T-cell (primary cell): ENCODE measurements at places on chromosomes 6 and 20.

DNA sequence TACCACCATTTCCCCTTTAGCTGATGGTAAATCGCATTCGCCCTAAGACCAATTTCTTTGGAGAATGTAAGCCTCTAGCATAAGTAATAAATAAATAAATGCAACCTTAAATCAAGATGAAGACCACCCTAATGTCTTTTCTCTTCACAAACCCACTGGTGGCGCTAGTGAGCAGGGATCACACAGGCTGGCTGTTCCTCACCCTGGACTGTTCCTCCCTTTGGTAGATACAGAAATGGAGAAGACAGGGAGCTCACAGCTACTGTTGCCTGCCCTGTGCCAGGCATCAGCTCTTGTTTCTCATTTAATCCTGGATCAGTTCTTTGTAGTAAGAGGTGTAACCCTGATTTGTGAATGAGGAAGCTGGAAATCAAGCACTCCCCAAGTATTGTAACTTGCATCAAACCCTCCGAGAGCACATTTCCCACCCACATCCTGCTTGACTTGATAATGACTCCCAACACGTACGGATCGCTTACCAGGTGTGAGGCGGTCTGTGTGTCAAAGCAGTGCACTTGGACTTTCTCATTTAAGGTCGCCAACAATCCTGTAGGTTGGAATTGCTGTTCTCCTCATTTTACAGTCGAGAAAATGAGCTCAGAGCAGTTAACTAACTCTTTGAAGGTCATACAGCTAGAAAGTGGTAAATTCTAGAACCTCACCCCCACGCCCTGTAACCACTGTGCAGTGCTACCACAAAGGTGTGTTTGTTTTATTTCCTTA lies 236.1 kb downstream of the TSHZ2 start:
- DNase-seq: peak; percentile 27

DNA sequence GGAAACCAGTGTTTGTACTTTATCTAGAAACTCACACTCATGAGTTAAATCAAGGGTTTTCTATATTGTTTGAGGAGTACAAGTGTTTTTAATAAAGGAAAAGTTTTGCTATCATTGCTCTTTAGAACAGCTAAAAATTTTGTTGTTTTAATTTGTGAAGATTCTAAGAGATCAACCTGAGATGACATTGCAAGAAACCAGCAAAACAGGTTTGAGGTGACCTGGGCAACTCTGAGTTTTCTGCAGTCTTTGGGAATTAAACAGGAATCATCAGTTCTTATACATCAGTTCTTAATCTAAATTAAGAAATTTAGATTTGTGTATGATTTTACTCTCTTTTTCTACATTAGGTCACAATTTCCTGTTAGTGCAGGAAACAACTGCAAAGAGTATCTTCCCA lies 114.5 kb downstream of the JAG1 start:
- DNase-seq: no peak

GRCh38 chr20:44736170-44737021 lies 9.3 kb upstream of the KCNK15 start:
- DNase-seq: no peak

- DNase-seq: no peak
These were observed 132.9 kb upstream of the QKI start for GRCh38 chr6:163281634-163282033.

GRCh38 chr20:43306837-43307236 lies 117.1 kb upstream of the PTPRT start:
- no peak for DNase-seq

GRCh38 chr6:31114970-31115849 lies 610 bp downstream of the PSORS1C1 start:
- no peak for DNase-seq

GRCh38 chr20:51661609-51662178 lies 106.5 kb downstream of the ATP9A start:
- peak; percentile 10 for DNase-seq

- DNase-seq: no peak
These were observed 694 bp downstream of the SLC17A9 start for GRCh38 chr20:62952968-62953838.

GRCh38 chr20:23441850-23442313 lies 2.4 kb downstream of the CSTL1 start:
- DNase-seq: peak; percentile 34

DNA sequence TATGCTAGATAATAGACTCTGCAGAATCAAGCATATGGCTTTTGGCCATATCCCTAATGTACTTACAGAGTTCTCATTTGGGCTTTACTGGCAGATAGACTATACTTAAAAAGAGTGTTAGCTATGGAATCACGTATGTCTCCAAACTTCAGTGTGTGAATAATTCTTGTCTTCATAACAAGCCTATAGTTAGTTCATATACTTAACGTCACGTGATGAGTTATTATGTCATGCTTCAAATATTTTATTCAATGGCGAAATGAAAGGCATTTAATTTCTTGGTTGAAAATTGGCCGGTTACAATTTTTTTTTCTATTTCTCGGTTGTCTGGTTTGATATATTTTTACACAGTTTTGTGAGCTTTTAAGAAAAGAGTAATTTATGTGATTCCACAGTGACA lies 62.7 kb downstream of the MEI4 start:
- no peak for DNase-seq

DNA sequence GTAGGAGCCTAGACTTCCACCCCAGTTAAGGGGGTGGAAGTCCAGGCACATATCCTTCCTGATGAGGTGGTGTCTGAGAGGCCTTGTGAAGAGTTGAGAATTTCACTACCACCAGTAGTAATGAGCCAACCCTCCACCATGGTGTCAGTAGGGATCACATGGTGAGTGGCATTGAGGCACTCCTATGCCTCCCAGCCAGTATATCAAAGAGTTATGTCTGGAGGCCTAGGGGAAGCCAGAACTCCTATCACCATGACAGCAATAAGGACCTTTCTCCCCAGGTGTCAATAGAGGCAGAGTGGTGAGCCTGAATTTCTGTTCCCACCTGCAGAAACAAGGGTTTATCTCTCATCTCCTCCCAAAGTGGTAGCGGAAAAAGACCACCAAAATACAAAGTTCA lies 106.6 kb upstream of the ADTRP start:
- DNase-seq: no peak
